CD4-positive, alpha-beta memory T cell (primary cell): ENCODE measurements at places on chromosomes 7 and 10.
A peak's percentile ranks its signal among the peaks of the same experiment; 100 is the strongest.

DNA sequence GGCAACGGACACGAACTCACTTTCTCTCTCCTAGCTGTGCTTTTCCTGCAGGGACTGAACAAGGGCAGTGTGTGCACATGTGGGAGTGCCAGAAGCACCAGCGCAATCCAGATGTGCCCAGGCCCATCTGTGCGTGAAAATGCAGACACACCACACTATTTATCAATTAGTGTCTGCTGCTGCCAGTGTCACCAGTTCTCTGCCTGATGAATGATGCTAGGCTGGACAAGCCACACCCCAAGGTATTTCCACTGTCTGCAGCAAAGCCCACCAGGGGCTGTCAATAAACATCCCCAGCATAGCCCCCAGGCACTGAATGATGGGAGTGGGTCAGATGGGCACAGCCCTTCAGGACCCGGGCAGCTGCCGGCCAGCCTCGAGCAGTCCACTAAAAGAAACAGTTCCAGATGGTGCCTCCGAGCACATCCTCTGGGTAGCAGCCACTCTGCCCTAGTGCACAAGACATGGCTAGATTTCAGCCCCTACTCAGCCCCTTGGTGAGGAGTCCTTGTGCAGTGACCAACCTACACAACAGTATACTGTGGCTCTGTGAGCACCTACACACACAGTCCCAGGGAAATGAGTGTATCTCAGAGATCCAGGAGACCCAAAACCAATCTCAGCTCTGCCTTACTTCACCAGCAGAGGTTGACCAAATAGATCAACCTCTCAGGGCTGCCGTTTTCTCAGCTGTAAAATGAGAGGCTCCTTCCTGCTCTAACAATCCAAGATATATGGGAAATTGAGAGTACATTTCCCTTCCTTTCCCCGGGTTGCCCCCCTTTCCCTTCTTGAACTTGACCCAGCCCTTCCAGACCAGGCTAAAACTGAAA, 314.7 kb downstream of the PLXNA4 start:
- DNase-seq, result no peak

GRCh38 chr10:13117841-13118783, 18.1 kb downstream of the OPTN start:
- no peak for DNase-seq

GRCh38 chr10:110504111-110504735, 6.5 kb downstream of the DUSP5 start:
- peak; percentile 74 for DNase-seq

- no peak for DNase-seq
Observed at GRCh38 chr7:92485974-92486373, 8.2 kb upstream of the ERVW-1 start.

GRCh38 chr7:1385809-1386622, 73.3 kb downstream of the MICALL2 start:
- DNase-seq, result no peak

- DNase-seq, result no peak
Observed at GRCh38 chr10:28587970-28588290, 55.0 kb downstream of the WAC start.
